Lung microvascular endothelial cell (primary cell): ENCODE measurements at places on chromosomes 2 and 18.

- no peak for DNase-seq
Observed at GRCh38 chr2:173739006-173739405, 226.2 kb downstream of the SP3 start.

- no peak for DNase-seq
Observed at GRCh38 chr2:215405722-215406581, 29.9 kb downstream of the FN1 start.

GRCh38 chr2:237859533-237860272, at the start of gene RAMP1:
RAMP1 (plus strand) TSS chr2:237859623; CDS start chr2:237859676, 53 bp downstream.
- DNase-seq, result no peak

DNA sequence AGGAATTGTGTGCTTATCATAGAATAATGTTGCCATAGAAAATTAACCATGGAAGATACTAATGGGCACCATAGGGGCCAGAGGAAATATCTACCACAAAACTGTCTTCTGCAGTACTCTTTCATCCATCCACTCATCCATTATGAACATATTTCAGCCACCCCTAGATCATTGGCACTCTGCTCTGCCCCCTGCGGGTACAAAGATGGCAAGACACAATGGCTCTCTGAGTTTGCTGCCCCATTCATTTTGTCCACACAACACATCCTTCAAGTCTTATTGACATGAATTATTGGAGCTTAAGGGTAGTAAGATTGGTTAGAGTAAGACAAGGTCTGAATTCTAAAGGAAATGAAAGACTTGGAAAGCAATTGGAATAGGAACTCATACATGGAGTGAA, 1224.7 kb upstream of the CELF4 start:
- DNase-seq, result no peak

DNA sequence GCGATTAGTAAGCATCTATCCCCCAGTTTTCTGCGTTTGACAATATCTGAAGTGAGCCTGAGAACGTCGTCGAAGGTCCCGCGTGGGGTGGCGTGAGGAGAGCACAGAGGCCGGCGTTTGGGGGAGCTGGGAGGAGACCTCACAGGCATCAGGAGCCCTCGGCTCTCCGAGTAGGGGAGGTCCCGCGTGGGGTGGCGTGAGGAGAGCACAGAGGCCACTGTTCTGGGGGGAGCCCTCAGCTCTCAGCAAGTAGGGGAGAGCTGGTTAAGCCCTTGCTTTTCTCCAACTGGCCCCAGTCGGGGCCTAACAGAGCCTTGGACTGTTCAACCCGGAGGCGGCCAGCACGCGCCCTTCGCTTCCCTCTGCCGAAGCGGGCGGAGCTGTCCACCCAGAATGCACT, 134.3 kb downstream of the NFATC1 start:
- no peak for DNase-seq

GRCh38 chr18:74528913-74529312, 5.4 kb upstream of the CNDP1 start:
- DNase-seq, result no peak

- no peak for DNase-seq
Observed at GRCh38 chr2:189960346-189960745, 102.2 kb downstream of the MSTN start.

DNA sequence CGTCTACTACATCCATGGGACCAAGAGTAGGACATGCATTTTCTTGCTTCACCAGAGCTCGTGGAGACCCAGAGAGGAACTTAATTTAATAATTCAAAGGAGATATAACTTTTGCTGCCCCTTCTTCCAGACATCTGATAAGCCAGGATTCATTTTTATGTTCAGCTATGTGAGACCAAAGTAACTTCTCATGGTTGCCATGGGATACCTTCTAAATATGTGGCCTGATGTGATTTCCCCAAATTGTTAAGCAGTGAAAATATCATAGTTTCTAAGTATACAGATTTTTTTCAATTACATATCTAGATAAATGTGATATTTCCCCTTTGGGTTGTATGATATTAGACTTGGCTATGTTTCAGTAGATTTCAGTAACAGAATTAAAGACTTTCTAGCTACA, 185.5 kb upstream of the FN1 start:
- DNase-seq, result no peak

GRCh38 chr2:112547333-112547732, 5.1 kb downstream of the POLR1B start:
- DNase-seq, result no peak

GRCh38 chr2:59871830-59872229, 681.6 kb downstream of the BCL11A start:
- no peak for DNase-seq

DNA sequence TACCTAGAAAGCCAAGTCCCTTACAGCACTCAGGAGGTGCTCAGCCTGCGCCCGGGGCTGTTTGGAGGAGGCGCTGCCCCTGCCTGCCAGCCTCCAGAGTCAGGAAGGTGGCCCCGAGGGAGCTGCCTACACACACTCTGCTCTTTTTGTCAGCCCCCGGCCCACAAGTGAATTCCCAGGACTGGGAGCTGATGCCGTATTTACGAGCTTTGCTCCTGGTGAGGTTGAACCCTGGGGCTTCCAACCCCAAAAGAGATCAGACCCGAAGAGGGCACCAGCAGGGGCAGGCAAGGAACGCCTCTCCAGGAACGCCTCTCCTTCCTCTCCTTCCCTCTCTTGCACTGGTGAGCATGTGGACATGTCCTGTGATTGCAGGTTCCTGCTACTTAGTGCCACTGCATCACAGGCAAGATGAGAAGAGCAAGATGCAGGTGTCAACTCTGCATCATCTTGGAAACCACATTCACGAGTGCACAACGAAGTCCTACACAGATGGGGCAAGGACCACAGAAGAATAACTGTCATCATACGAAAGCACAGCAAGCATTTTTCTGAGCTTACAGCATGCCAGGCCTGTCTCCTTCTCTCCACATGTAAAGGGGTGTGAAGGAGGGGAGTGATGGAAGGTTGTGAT, 126.7 kb downstream of the NDUFA10 start:
- DNase-seq, result no peak

DNA sequence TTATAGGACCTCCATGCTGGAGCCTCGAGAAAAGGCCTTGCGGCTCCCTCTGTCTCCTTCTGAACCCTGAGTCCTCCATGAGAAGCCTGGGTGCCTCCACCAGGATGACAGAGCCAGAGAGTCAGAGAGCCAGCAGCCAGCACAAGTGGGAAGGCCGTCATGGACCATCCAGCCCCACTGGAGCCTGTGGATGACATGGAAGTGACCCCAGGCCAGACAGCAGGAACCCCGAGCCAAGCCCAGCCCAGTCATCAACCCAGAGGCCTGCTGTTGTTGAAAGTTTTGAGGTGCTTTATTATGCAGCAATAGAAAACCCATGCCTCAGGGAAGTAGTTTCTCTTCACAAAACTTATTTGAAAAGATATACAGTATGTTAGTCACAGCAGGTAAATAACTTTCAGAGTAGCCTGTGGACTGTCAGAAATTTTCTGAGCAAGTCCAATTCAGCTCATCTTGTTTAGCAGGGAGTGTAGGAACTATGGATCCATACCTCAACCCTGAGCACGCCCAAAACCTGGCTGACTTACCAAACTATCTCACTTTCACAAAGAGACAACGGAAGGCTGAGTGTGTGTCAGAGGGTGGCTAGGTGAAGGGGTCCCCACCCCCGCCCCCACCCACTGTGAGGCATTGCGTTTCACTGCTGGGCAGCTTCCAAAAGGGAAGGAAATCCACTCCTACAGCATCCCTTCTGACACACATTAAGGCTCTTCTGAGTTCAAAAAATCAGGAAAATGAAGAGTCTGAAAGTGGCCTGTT, 79.9 kb upstream of the NDUFV2 start:
- DNase-seq, result peak; percentile 53

DNA sequence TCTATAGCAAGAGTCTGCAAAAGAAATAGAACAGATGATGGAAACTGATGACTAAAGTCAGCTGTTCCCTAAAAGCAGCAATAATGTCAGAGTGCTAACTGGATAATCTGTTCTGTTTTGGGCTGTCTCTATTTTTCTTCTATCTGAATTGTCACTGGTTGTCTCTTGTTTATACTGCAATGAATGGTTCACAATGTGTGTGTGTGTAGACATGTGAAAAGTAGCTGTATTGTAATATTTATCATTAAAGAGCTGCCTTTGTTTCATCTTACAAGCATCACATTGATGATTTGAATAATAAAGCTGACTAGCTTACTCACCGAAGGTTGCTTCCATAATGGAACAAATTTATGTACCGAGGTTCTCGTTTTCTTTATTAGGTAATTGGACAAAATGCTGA, 456.0 kb upstream of the ZEB2 start:
- DNase-seq, result no peak

DNA sequence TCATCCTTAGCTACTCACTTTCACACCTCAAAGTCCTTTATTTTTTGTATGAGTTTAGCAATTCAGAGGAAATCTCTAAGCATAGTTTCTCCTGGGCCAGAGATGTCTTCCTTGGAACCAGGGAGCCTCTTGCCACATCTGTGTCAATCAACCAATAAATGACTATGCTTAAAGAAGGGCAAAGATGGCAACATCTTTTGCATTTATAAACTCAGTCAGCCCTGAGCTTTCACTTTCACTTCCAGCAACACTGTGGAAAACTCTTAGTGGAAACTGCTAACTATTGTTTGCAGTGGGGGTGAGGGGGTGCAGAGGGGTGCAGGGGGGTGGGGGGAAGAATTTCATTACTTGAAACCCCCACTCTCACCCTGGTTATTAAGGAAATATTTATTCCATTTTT, 3.4 kb downstream of the ACVR1C start:
- DNase-seq, result peak; percentile 3

- DNase-seq, result no peak
Observed at GRCh38 chr2:134099273-134099672, 154.6 kb upstream of the MGAT5 start.

- no peak for DNase-seq
Observed at GRCh38 chr18:79445696-79446561, 50.2 kb downstream of the NFATC1 start.

GRCh38 chr2:66852953-66853352, 418.0 kb downstream of the MEIS1 start:
- DNase-seq, result no peak

DNA sequence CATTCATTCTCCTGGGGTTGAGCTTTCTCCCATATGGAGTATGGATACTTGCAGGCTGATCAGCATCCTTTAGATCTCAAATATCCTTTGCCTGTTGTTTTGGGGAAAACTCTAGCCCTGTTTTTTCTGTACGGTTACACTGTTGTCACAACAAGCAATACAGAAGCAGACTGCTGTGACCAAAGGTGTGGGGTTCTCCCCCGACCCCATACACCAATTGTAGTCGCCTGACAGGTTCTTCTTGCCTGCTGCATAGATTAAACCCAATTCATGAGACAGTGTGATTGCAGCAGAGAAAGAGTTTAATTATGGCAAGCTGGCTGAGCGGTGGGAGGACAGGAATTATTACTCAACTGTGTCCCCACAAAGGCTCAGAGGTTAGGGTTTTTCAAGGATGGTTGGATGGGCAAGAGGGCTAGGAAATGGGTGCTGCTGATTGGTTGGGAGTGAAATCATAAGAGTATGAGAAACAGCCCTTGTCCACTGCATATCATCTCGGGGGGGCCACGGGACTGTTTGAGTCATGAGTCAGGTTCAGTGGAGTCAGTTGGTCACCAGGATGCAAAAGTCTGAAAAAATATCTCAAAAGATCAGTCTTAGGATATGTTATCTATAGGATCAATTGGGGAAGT, 40.6 kb downstream of the ITGB1BP1 start:
- peak; percentile 25 for DNase-seq

- no peak for DNase-seq
Observed at GRCh38 chr2:200258081-200258480, 48.4 kb upstream of the SPATS2L start.

- no peak for DNase-seq
Observed at GRCh38 chr2:213232649-213233437, 51.4 kb upstream of the SPAG16 start.
